CD4-positive, alpha-beta T cell treated with Interleukin-21 for 1 hour (primary cell): ENCODE measurements at places on chromosomes 3 and 15.

DNA sequence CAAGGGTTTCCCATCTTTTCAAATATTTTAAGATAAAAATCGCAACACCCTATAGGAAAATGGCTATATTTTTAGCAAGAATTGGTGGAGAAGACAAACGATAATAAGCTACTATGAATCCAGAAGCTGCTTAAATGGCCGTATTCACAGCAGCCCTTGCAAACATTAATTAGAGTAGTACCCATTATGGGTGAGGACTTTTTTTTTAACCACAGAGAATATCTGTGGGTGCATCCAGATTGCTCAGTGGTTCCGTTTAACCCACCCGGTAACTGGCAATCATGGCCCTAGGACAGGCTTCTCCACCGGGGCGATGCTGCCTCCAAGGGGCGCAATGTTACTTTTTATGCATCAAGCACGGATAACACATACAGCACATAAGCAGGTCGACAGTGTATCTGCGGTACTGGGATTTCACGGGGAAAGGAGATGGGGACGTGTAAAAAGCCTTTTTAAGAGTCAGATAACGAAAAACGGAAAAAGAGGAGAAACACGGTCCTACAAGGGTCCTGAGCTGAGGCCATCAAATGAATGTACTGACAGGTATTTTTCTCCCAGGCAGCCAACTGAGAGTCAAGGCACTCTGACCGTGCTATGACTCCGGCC is 968 bp upstream of the TMEM266 start:
- no peak for DNase-seq

DNA sequence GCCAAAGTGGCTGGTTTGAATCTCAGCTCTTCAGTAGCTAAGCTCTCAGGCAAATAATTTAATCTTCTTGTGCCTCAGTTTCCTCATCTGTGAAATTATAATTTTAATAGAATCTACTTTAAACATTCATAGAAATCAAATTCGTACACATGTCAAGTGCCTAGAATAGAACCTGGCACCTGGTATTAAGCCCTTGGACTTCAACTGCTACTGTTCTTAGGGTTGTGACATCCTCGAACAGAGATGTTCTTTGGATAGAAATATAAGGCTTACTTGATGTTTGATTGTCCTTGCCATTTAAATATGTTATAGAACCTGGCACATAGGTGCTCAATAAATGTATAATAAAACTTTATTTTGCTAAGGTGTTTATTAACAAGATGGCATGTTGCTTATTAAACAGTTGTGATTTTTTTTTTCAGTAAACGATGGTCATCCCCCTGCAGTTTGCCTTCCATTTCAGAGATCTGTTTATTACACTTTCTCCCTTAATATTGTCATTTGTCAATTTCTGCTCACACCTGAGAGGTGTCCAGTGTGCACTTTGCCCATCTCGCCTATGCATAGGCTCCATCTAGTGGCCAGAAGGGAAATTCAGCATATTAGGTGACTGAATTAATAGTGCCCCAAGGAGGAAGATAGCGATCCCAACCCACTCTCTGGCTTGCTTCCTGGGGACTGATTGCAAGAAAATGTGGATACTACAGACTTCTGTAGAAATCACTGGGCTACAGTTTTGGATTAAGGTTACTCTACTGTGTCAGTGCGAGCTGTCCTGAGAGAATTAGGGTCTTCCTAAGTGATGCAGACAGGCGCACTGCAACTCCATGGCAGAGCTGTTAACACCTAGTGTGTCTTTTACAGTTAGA is 10.7 kb downstream of the IGF1R start:
- DNase-seq, result peak; percentile 60

GRCh38 chr3:188266562-188267274 is 112.8 kb downstream of the LPP start:
- no peak for DNase-seq

DNA sequence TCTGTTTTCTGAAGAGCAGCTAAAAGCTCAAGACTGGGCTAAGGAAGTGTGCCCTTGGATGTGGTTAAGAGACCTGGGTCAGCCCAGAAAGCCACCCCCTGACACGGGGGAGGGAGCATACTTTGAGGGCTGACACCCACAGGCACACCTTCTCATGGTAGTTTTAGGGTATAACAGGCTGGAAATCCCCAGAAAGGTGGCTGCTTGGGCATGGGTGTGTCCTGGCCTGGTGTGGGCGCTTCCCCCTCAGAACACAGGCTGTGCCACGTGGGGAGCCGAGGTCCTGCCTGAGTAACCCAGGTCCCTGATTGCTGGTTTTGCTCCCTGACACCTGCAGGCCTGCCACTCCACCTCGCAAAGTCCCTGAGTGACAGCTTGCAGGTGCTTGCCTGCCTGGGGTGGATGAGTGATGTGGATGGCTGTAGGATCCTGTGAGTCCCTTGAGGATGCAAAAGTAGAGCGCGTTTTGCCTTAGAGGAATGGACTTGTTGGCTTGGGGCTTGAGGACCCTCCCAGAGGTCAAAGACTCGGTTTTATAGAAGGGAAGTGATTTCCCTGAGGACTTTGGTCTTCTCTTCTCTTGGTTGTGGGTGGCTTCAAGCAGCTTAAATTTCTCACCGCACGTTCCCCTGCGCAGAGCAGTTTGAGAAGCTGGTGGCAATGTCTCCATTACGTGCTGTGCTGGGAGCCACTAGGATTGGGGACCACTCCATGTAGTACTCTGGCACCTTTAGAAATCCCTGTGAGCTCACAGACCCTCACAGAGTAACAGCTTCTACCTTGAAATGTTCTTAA is 94.4 kb downstream of the DNASE1L3 start:
- peak; percentile 77 for DNase-seq

DNA sequence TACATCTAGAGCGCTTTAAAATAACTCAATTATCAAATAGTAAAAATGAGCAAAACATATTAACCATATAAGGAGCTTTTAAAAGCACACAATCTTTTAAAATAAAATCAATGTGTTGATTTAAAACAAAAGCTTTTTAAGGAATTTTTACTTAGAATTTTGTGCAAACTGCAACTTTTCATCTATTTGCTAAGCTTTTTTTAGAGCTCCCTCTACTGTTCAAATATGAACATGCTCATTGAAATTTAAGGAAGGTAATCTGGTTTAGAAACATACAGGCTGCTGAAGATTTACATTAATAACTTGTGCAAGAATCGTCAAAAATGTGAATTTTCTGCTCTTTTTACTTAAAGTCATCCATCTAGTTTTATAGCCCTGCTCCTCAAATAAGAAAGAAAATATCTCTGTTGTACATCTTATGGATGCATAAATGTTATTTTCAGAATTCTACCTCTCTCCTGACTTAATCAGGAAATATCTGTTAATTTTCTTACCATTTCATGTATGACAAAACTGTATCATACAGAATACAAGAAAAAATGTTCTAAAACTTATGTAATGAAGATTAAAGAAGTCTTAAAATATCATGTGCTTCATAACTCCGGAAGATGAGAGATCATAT is 469.4 kb upstream of the ROBO2 start:
- DNase-seq, result no peak

DNA sequence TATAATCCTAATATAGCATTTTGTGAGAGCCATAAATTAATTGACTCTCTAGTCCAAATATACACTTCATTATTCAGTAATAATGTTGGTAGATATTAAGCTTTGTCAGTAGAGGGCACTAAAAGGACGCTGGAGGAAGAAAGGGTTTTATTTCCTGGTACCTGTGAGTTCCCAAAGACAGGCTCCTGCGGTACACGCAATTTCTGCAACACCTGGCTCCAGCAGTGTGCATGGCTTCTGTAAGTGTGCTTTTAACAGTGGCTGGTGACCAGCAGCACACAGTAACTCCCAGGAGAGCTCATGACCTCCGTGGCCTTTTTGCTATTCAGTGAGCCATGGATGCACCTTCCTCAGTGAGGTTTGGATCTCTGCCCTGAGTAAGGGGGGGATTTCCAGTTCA is 338.3 kb upstream of the ZNF385D start:
- no peak for DNase-seq

GRCh38 chr3:194313560-194314387 is 37.4 kb downstream of the CPN2 start:
- no peak for DNase-seq

DNA sequence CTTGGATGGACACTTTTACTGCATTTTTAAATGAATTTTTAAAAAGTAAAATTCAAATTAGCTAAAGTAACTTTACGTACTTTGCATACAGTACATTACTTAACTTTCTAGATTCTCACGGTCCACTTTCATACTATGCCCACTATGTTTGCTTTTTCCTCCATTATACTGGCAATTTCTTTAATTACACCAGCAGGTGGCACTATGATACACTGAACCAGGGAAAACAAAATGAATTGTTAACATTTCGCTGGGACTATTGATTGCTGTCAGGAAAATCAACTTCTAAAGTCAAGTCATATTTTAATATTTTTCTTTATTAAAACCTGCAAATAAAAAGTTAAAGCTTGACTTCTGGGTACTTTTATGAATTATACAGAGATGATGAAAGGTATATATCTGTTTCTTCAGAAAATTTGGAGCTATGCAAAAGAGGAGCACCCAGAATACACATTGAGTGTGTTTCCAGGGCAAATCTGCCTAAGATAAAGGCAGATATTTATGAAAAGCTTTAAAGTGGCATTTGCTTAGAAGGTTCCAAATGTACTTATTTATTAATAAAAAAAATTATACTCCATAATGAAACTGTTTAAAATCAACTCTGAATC is 21.8 kb upstream of the POU1F1 start:
- DNase-seq, result peak; percentile 44

DNA sequence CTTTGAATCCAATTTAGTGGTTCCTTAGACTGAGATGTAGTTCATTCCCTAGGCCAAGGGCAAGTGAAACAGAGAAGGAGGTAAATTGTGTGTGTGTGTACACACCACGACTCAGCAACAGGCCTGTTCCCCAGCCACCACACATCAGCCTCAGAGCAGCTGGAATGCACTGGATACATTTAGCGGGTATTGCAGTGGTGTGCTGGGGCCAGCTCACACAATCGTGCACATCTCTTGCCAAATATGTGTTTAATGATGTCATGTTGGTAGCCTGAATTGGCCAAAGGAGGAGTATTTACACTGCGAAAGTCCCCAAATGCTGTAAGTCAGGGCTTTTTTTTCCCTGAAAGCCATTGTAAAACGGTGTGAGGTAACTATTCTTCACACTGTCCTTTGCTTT is 82.3 kb downstream of the RBPMS2 start:
- DNase-seq, result no peak

- DNase-seq, result no peak
Observed at GRCh38 chr3:1696669-1697275, 401.9 kb upstream of the CNTN4 start.

DNA sequence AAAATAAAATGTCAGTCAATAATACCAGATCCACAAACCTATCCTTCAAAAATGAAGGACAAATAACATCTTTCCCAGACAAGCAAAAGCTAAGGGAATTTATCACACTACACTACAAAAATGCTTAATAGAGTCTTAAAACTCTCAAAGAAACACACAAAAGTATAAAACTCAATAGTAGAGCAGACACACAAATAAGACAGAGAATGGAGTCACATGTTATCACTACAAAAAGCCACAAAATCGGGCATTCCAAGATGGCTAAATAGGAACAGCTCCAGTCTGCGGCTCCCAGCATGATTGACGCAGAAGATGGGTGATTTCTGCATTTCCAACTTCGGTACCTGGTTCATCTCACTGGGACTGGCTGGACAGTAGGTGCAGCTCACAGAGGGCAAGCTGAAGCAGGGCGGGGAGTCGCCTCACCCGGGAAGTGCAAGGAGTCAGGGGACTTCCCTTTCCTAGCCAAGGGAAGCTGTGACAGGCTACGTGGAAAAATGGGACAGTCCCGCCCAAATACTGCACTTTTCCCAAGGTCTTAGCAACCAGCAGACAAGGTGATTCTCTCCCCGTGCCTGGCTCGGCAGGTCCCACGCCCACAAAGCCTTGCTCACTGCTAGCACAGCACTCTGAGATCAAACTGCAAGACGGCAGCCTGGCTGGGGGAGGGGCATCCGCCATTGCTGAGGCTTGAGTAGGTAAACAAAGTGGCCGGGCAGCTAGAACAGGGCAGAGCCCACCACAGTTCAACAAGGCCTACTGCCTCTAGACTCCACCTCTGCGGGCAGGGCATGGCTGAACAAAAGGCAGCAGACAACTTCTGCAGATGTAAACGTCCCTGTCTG is 46.3 kb downstream of the SENP7 start:
- peak; percentile 35 for DNase-seq

GRCh38 chr3:66104535-66104934 is 65.8 kb upstream of the MAGI1 start:
- DNase-seq, result no peak

DNA sequence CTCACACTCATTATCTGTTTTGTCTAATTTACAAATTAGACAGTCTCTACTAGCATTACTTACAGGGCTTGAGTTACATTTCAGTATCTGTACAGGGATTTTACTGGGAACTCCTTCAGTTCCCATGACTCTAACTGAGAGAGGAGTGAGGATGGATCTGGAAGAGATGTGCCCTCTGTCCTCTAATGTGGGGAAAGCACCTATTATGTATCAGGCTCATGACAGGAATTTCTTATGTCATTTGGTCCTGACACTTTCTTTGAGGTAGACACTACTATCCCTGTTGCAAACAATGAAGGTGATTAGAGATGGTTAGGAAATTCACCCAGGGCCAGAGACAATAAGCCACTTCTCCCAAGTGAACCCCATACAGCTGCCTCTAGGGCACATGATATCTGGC is 10.9 kb upstream of the NCKIPSD start:
- DNase-seq, result no peak

DNA sequence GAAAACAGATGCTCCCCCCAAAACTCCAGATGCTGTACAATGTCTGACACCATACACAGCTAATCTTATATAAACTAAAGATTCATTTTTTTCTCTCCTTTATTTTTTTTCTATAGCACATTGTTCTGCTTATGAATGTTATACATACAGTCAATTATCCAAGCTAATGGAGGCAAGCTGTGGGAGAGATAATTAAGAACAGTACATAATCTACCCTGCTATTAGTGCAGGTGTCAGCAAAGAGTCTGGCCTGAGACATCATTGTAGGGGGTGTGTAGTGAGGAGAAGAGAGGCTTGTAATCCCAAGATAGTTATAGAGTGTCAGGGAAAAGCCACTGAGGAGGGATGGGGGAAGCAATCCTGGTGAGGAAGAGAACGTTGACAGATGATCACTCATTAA is 25.4 kb upstream of the CHMP2B start:
- DNase-seq, result no peak
